ENCODE measurements at places on chromosomes 5 and 9.

DNA sequence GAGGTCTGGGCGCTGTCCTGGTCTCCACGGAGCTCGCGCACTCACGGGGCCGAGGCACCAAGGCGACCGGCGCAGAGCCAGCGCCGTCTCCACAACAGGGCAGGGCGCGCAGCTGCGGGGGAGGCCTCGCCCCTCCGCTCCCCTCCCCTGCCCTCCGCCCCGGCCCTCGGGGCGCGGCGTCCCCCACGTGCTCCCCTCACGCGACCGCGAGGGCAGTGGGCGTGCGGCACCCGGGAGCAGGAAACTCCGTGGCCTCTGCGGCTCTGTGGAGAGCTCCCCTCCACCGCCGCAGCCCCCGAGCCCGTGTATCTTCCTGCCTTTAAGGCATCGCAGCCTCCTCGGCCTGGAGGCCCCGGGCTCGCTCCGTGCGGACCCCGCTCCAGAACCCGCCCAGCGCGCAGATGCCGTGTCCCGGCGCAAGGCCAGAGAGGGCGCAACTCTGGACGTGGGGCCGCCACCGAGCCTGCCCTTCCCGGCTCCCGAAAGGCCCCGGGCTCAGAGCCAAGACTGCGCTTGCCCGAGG, 708 bp upstream of the TUBB4B start:
- DNase-seq, result peak; percentile 74

DNA sequence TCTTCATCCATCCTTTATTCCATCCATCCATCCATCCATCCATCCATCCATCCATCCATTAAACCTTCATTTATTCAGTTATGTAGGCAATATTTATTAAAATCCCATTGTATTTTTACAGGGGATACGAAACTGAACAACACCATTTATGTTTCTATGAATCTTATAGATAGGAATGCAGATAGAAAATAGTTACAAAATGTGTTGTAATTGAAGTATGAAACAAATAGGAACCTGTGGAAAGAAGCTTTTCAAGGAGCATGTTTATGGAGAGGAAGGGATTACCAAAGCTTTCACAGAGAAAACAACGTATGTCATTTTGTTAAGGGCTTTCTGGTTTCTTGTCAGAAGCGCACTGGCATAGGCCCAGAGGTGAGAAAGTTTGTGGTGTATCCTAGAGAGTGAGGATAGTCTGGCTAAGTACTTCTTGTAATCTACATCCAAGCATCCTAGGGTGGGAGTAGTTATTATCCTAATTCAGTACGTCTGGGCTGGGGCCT, 184.0 kb downstream of the CNTLN start:
- no peak for DNase-seq

DNA sequence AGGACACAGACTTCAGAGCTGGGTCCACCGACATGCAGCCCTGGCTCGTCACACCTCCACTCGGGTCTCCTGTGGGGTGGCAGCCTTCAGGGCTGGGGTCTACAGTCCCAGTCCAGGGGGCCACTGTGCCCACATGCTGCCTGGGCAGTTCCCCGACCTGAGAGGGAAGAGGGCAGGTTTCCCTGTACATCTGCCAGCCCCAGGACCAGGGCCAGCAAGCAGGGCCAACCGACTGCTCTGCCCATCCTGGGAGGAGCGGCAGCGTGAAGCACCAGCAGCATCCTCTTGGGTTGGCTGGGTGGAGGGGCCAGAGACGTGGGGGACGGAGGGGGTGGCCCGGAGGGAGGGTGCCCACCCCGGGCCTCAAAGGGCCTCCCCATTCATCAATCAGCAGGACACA, 120.6 kb upstream of the SARDH start:
- DNase-seq, result no peak

- no peak for DNase-seq
These were observed 6.2 kb downstream of the GAPT start for GRCh38 chr5:58497386-58497785.

DNA sequence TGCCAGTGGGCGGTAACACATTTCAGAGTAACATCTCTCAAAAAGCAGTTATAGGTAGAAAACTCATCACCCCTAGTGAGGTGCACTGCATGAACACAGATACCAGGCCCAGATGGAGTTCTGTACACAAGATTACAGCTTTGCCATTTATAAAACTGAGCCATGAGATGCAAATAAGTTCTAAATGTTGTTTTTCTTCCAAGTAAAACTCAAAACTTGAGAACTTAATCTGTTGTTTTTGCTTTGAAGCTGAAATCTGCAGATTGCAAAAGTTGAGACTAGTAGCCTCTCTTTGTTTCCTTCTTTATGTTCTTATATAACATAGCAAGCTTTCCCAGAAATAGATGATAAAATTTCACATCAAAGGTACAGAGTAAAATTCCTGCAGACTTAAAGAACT, 434.1 kb downstream of the PLK2 start:
- DNase-seq, result no peak

DNA sequence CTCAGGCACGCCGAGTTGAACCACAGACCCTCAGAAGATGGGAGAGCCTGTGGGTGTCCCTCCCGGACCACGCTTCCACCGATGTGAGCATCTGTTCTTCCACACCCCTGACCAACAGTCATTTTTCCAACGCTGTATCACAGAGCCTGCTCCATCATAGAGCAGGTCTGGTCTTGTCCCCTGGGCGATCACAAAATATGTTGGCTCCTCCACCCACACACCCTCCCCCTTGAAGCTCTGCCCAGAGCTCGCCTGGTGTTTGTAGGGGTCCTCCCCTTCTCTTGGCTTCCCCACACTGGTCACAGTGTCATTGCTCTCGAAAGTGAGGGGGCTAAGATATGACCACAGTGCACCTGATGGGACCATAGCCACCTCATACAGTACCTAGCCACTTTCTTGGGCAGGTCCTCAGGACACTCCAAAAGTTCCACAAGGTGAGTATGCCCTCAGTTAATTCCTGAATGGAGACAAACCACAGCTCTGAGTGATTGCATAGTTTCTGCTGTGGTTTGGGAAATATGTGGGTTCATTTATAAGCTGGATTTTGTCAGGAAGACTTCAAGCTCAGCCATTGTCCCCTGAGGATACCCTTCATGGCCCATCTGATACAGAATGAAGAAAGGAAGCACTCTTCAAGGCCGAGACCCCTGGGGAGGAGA, 3.5 kb upstream of the ZNF618 start:
- no peak for DNase-seq

Measured in activated CD4-positive, alpha-beta T cell treated with anti-CD3 and anti-CD28 coated beads for 4 hours (primary cell).